Glutamatergic neuron (in vitro differentiated cells): ENCODE measurements at places on chromosomes 3 and 15. TPM values are rescaled to one million over a fixed set of nuclear protein-coding genes. Genes with fewer than 3 reads are reported as not detected.
A peak's percentile ranks its signal among the peaks of the same experiment; 100 is the strongest.

The SUCNR1 gene
- total RNA-seq = not detected

GRCh38 chr3:2934541-2934940, 175.6 kb downstream of the IL5RA start:
- DNase-seq = no peak

DNA sequence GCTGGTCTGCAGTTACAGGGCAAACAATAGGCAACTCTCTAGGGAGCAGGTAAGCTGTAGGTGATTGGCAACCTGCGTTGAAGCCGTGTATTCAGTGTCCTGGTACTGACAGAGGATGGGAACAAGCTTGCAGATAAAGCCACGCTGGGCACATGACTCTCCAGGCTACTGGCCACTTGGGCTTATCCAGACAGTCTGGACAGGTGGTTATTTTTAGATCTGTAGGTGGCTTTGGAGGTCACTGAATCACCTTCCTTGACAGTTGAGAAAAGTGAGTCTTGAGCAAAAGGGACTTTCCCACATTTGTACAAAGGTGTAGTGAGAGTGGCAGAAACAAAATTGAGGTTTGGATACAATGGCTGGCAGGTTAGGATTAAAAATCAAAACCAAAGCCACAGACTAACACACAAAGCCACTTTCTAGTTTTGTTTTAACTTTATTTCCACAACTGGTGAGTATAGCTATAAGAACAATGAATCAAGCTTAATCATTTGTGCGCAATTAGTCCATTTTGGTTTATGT, 22.3 kb upstream of the IL1RAP start:
- no peak for DNase-seq

The HYAL1 gene
- 0.96 TPM for total RNA-seq

The ADGRG7 gene
- total RNA-seq = not detected

DNA sequence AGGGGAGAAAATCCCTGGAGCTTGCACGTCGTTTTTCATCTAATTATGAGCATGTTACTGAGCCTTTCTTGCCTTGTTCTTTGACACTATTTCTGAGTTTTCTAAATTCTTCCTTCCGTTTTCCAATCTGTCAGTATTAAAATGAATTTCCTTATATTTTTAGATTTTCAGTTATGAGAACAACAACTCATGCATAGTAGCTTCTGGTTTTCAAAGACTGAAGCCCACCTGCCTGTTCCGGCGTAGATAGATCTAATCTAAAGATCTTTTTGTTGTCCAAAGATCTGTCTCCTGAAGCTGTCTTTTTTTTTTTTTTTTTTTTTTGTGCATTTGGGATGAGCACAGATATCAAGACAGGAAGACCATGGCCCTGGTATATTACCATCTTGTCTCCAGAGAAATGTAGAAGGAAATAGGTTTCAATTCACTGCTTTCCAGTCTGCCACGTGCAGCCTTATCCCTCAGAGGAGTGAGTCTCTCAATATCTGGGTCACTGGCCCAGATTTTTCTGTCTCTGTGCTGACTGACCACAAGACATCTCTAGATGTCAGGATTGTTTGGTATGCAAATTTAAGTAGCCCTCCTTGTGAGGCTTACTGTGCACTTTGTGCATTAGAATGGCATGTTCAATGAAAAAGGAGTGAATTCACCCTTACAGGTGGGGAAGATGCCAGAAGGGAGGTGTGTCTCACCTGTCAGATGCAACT, 222.3 kb upstream of the TMC3 start:
- no peak for DNase-seq

DNA sequence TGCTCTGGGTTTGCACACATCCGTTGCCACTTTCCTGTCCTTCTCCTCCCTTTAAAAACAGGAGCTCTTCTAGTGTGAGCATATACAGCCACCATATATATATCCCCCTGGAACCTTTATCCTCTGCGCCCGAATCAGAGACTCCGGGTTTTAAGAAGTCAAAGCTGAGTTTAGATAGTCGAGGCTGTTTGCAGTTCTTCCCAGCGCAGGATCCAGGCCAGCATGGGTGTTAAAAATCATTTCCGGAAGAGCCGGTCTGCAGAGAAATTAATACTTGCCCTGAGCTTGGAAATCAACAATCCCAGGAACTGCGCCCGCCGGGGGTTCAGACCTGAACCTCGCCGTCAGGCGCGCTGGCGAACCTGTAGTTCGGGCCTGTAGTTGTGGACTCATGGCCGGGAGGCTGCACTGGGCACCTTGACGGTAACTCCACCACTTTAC, 2.3 kb downstream of the SHOX2 start:
- peak; percentile 25 for DNase-seq

The ARIH1 gene
- total RNA-seq = 291 TPM

- no peak for DNase-seq
Measured at GRCh38 chr3:103829723-103830326, 1395.0 kb downstream of the ZPLD1 start.

DNA sequence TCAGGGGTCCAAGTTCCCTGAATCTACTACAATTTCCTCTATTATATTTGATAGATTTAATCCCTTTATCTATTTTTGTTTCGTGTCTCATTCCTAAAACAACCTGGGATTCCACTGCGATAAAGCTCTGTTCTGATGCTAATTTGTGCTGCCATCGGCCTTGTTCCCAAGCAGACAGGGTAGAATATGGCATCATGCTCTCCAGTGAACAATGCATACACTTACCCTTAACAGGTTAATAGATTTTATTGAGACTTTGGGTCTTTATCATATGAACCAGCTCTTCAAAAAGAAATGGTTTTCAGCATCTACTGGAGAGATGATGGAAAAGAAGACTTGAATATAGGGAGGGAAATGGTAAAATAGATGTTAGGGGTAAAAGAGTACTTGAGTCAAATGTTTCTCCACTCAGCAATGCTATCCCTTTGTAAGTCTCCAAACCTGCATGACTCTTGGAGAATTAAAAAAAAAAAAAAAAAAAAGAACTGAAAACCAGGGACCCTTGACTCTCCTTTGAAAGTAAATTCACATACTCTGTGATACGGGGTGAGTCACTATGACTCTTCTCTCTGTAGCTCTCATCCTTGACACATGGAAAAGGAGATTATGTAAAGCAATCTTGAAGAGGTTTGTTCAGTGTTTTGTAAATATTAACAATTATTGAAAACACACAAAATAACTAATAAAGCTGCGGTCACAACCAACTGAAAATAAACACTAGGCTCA, 268.8 kb downstream of the ZBTB20 start:
- DNase-seq = no peak

The PSTPIP1 gene
- 12.4 TPM for total RNA-seq

The FRMD4B gene
- total RNA-seq = 3.9 TPM

The CNTN3 gene
- 2.2 TPM for total RNA-seq

DNA sequence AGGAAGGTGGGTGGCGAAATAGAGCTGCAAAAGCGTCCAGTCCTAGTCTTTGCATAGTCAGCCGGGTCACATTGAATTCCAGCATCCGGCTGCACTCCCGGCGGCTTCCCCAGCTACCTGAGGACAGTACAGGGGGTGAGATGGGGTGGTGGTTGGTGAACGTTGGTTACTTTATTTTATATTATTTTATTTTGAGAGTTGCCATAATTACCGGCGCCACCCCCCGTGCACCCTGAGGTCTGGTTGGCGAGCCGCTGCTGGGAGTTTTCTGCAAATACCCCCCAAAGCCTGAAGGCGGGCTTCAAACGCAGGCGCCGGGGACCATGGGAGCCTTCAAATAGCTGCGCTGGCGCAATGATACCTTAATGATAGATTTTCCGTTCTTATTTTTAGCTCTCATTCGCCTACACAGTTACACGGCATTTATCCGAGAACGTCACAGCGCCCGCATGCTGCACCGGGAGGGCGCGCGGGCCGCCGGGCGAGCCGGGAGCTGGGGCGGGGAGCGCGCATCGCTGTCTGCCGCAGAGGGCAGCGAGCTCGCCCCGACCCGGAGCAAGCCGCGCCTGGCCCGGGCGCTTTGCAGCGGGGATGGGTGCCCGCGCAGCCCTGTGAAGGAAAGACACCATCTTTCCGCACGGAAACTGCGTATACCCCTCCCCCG, 756 bp upstream of the RASGRF1 start:
- peak; percentile 64 for DNase-seq

GRCh38 chr3:98553021-98553563, 21.3 kb downstream of the GPR15 start:
- no peak for DNase-seq

The CTDSPL gene
- 6.6 TPM for total RNA-seq

DNA sequence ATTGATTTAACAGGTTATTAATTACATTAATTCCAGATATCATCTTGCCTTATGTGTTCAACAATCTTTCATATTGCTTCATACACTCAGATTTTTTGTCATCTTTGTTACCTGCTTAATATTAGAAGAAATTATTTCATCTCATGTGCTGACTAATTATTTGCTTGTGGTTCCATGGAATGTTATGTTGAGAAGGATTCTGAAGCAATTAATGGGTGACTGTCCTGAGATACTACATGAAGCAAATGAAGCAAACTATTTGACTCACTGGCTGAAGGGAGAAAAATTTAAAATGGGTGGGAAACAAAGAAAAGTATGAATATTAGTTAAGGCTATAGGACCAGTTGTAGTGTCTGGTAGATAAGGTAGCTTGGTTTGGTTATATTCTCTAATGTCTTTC, 443.8 kb upstream of the EPHA6 start:
- no peak for DNase-seq

GRCh38 chr3:127903611-127904375, 11.2 kb upstream of the KBTBD12 start:
- DNase-seq = no peak

- peak; percentile 40 for DNase-seq
Measured at GRCh38 chr3:9247941-9248521, 1.4 kb downstream of the SRGAP3 start.

The ITIH4 gene
- total RNA-seq = 8.0 TPM

DNA sequence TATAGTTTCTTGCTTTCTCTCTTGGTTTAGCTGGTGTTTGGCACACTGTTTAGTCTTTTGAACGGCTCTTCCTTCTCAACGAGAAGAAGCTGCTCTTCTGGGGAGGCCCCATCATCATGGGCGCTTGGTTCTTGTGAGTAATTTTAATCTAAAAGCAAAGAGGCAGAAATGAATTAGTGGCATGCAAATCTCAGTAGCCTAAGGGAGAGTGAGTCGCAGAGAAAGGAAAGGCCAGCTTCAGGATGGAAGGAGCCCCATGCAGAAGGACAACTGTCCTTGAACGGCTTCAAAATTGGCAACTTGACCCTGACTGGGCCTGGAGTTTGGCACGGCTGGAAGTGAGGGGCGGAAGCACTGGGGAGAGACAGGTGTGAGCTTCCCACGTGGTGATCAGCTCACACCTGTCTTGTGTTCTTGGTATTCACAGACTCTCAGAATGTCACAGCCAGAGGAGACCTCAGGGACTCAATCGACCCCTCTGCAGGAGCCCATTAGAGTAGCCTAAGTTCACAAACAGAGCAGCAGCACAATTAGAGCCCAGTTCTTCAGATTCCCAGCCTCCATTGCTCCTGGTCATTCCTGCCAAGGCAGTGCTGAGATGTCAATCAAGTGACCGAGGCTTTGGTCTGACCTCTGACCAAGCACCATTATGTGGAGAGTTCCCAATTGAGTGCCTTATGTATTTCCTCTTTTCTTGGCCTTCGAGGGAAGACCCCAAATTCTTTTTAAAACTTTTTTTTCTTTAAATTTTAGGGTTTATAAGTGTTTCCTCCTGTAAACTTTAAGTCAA, 41.3 kb upstream of the ETV5 start:
- no peak for DNase-seq

GRCh38 chr3:11140713-11141104, 13.6 kb upstream of the HRH1 start:
- DNase-seq = no peak

GRCh38 chr15:26191193-26191592, 328.1 kb upstream of the ATP10A start:
- DNase-seq = no peak

DNA sequence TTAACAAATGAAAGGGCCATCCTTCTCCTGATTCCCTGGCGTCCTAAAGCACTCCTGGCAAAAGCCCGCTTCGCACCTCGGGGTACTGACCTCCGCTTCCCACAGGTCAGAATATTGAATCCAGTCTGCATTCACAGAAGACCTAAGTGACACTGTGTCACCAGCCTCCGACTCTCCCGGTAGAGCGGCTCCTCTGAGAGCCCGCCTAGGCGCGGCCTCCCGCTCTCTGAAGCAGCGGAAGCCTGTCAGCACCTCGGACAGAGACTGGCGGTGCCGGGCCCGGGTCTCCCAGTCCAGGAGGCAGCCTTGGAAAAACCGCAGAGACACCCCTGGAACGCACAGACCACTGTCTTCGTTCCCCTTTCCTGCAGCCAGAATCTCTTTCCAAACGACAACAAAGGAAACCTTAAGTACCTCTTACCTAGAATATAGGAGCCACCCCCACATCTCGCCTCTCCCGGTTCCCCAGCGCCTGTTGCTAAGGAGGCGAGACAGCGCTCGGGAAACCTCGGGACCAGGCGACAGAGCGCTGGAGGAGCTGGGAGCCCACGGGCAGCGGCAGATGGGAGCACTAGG, 1.2 kb downstream of the GABRB3 start:
- DNase-seq = peak; percentile 72

DNA sequence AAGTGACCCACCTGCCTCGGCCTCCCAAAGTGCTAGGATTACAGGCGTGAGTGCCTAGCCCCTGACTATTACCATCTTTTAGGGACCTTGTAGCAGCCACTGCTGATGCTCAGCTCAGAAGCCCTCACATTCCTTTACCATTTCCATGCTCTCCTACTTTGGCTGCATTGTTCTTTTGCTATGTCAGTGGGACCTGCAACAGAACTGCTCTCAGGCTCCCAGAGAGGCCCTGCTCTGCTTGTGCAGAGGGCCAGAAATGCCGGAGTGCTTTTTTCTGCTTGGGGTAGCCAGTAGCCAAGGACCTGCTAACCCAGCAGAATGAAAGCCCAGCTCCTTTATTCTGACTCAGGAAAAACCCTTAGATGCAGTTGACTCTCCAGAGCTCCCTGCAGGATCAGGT, 18.3 kb upstream of the PROK2 start:
- no peak for DNase-seq

GRCh38 chr3:25449857-25450256, 21.8 kb downstream of the RARB start:
- DNase-seq = no peak

- DNase-seq = no peak
Measured at GRCh38 chr3:27022096-27022761, 347.0 kb downstream of the NEK10 start.

GRCh38 chr15:90718232-90718631, 1.1 kb downstream of the BLM start:
- no peak for DNase-seq

DNA sequence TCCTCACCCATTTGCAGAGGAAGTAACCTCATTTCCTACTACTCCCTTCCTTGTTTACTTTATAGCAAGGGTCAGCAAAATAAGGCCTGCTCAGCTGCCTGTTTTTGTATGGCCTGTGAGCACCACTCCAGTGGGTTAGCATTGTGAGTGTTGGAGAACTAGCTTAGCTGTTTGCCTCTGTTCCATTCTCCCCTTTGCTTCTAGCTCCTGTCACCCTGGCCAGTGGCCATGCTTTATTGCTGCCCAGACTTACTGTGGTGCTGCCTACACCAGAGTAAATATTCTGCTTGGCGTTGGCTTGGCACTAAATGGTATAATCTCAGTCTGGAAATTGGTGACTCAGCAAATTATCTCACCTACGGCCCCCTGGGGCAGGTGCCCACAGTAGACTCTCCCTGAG, 8.8 kb downstream of the PDCD6IP start:
- DNase-seq = no peak

- DNase-seq = no peak
Measured at GRCh38 chr3:107782054-107782453, 259.3 kb downstream of the BBX start.
